Upper lobe of left lung (tissue), 6 donors: ENCODE measurements at places on chromosomes 13 and 19.

DNA sequence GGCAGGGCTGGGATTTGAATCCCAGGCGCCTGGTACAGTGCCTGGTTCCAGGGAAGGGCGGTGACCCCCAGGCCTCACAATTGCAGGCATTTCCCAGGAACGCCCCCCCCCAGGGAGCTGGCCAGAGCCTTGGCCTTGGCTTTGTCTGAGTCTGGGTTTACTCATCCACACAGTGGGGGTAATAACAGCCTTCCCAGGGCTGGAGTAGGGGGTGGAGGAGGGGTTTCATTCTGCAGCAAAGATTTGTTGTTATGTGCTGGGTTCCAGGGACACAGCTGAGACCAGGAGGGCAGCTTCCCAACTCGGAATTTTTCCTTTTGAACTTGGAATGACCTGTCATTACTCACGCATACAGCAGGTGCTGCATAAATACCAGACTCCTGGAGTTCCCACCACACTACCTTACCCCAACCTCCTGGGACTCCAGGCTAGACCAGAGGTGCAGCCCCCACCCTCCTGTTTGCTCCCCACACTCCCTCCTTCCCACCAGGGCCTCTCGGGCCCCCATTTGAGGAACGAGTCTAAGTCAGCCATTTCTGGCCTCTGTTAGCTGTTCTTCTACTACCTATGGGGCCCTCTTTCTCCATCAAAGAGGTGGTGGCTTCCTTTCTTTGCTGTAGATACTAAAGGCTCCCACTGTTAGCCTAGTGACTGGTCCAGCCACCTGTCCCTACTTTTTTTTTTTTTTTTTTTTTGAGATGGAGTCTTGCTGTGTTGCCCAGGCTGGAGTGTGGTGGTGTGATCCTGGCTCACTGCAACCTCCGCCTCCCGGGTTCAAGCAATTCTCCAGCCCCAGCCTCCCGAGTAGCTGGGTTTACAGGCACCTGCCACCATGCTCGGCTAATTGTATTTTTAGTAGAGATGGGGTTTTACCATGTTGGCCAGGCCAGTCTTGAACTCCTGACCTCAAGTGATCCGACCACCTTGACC is 1.6 kb upstream of the ADAMTS10 start:
- no peak for DNase-seq

- DNase-seq: no peak
These were observed 1210.7 kb upstream of the PCDH9 start for GRCh38 chr13:68440874-68441273.

GRCh38 chr19:17755977-17756670 is 4.8 kb downstream of the FCHO1 start:
- no peak for DNase-seq

DNA sequence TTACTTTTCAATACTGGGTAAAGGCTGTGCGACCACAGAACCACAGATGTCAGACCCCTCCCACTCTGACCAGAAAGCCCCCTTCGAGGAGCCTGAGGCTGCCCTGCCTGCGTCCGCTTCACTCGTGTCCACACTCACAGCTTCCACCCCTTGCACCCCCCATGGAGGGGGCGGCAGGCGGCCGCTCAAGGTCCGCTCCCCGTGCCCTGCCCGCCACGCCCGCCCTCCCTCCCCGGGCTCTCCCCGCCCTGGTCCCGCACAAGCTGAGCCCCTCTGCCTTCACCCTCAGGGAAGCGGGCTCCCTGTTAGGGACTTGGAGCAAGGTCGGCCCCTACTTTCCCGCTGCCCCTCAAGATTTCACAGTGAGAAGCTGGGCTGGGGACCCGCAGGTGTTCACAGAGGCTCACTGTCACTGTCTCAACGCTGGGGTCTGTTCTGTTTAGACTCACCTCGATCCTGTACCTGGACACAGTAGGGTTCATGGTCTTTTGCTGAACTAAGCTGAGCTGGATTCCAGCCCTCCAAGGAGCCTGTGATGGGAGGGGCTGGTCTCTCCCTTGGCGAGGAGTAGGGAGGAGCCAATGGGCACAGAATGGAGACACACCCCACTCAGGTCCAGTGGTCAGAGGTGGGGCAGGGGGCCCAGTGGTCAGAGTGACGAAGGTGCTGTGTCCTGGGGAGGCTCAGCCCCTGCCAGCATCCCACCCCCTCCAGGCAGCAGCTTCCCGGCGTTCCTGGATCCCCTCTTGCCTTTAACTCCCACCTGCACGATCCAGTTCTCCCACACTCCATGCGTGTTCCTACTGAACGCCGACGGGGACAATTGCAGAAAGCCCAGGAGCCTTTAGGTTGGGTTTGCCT is 69.5 kb downstream of the SPACA7 start:
- no peak for DNase-seq

GRCh38 chr19:3954107-3954506 is 16.8 kb downstream of the DAPK3 start:
- no peak for DNase-seq

DNA sequence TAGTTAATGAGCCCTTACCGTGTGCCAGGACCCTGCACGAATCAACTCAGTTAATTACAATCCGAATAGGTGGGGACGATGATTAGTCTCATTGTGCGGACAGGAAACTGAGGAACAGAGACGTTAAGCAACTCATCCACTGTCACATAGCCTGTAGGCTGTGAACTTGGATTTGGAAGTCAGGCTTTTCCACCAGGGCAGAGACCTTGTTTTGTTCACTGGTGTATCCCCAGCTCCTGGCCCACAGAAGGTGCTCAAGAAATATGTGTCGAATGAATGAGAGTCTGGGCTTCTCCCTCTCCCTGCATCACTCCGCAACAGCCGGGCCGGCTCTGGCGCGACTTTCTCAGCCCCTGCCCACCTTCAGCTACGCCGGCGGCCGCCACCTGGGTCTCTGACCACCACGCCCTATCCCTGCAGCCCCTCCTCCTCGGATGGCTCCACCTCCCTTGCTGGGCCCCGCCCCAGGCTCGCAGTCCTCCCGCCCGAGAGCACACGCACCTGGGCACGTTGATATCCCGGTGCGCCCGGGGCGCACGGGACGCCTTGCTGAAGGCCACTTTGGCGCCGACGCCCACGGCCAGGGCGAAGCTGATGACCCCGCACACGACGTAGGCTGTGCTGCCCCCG is 1.3 kb downstream of the SHISA7 start:
- DNase-seq: no peak
